ENCODE measurements at places on chromosomes 5 and 9.

DNA sequence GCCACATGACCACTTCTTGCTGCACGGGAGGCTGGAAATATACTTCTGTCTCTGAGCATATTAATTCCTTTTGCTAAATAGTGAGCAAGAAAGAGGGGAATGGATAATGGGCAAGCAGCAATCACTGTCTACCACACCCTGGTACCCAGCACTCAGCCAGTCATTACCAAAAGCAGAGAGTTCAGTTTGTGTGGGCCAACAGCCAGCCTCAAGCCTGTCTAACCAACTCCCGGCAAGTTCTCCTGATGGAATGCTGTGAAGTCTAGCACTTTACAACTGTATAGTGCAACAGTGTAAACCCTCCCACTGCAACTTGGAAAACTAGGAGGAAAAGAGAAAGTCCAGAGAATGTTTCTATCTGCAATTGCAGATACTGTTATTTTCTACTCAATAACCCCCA lies 47.8 kb downstream of the PLK2 start:
- DNase-seq, result no peak

- DNase-seq, result no peak
Measured at GRCh38 chr5:151632941-151633340, 41.8 kb upstream of the FAT2 start.

GRCh38 chr5:40634154-40634553 lies 45.6 kb upstream of the PTGER4 start:
- no peak for DNase-seq

DNA sequence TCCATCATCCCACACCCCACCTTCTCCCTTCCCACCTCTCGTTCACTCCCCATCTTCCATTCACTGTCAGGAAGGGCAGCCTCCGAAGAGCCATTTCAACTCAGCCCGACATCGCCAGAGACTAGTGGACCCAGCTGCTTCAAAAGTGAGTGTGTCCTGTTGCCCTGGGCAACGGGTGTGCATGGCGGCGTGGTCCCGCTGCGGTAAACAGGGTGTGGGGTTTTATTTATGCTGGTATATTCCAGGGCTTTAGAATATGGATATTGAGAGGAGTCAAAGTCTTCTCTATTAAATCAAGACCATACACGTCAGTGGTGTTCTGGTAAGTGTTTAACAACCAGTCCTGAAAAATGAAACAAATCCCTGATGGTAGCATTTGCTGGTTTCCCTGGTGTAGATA lies 274.5 kb downstream of the MAST4 start:
- DNase-seq, result no peak

- no peak for DNase-seq
Measured at GRCh38 chr5:31375999-31376720, 155.7 kb downstream of the DROSHA start.

GRCh38 chr9:98726735-98727134 lies 18.0 kb upstream of the GABBR2 start:
- no peak for DNase-seq

All from NCI-H1417 treated with DMSO at 0.1 percent for 48 hours (cell line).